ENCODE measurements at places on chromosomes 7 and 10.

DNA sequence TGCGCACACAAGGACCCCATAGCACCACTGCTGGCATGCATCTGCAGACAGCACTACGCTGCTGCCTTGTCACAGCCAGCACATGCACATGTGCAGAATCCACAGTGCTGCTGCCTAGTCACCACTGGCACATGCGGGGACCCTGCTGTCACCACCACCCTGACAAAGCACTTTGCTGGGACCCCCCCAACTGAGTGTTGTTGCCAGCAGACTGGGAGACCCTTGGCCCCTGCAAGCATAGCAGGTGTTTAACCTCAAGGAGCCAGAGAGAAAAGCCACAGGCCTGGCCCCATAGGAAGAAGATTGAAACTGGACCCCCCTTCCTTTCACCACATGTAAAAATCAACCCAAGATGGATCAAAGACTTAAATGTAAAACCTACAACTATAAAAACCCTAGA is 211.2 kb downstream of the ITGB1 start:
- no peak for DNase-seq

- no peak for DNase-seq
These were observed 3.1 kb downstream of the WDR91 start for GRCh38 chr7:135208102-135208793.

DNA sequence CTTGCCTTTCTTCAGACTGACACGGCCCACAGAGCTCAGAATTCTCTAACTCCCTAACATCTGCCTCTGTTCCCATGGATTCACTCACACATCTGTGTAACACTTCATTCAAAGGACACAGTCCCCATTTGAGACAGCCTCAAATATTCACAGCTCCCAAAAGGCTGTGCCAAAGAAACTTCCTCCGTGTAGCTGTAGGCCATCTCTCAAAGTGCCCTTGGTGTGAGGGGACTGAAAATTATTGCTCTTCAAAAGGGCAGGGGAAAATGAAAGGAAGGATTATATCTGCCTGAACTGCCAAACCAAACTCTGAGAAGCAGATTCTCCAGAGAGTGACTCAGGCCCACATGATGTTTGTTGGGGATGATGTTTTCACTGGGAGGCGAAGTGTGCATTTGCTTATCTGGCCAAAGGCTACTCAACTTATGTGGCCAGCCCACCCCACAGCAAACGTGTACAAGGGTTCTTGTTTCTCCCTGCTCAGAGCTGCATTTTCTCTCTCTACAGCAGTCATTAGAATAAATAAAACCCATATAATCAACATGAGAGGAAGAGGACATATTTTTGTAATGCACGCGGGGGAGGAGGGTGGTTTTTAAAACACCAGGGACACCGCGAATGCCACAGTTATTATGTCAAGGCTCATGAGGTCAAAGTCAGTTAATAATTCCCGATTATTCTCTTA is 302.4 kb upstream of the NFE2L3 start:
- no peak for DNase-seq

DNA sequence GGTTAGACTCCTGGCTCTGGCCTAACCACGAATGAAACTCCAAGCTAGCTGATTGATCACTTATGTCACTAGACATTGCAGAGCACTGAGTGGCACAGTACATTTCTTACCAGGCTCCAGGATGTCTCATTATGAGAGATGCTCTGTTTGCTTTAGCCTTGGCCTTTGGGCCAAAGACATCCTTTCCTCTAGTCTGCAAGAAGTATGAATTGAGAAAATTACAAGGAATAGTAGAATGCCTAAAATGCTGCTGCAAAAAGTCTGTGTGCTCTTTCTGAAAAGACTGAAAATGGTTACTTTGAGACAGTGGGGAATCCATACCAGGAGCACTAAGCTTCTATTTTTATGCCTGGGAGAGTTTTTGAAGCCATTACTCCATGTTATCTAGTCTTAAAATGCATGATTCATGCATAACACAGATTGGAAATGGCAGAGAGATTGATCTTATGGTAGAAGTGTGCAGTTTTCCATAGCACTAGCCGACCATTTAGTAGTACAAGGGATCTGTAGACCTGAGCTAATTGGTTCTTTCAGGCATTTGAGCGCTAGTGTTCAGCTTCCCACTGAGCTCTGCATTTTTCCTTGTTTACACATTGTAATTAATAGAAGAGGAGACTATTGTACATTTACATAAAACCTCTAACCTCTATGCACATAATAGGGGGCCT is 303.8 kb downstream of the PRKG1 start:
- DNase-seq: no peak

DNA sequence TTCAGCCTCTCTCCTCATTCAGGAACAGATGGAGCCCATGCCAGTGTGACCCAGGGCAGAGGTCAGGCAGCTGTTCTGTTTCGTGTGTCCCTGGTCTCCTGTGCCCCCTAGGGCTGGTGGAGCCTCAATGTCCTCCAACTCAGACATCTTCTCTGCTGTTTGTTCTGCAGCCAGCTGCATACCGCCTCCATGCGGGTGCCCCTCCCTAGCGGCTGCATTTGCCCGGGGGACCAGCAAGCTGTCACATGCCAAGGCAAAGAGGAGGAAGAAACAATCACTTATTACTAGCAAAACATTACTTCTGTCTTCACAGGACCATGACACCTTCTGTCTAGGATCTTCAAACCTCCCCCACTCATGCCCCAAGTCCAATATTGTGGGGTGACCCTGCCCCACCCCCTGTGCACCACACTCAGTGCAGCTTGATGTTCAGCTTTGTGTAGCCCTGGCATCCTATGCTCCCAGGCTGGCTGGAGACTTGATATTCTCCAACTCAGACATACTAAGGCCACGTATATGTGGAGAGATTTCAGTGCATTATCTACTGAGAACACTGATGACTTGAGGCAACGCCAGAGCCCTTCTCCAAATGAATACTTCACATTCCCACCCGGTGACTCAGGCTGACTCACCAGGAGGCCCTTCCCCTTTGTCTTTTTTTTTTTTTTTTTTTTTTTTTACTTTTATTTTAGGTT is 188.9 kb downstream of the SKIDA1 start:
- no peak for DNase-seq

DNA sequence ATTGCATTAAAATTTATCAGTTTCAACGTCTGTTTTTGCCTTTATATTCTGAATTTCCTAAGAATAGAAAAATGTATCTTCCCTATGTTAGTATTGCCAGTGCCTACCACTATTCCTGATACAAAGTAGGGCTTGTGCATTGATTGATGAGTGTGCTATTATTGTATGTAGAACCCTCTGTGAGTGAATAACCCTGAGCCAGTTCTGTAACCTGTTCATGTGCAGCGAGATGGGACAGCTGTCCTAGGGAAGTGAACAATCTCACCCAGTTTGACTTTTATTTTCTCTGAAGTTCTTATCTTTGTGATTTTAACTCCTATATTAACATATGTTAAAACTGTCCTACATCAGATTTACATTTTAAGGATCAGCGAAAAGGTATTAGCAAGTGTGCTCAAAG is 178.4 kb upstream of the ADO start:
- no peak for DNase-seq

GRCh38 chr7:36217961-36218284 is 64.9 kb downstream of the EEPD1 start:
- DNase-seq: no peak

DNA sequence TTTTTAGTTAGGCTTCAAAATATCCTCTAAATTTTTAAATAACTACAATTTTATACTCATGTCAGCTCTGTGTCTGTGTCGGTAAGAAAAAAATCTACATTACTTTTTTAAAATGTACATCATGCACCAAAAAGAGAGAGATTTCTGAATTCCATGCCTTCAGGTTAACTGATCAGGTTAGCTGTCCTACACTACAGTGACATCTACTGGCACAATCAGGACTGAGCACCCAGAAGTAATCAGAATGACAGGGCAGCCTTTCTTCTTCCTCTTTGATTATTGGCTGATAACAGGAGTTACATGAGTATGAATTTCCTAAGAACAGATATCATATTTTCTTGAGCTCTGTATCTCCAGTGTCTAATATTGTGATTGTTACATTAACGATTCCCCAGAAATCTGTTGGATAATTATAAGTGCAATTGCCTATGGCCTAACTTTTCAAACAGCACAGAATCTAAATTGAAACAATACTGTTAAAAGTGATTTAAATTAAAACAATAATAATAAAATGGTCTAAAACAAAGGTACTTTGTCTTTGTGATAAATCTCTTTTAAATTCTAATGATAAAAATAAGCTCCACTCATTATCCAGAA is 41.8 kb upstream of the HYCC1 start:
- no peak for DNase-seq

DNA sequence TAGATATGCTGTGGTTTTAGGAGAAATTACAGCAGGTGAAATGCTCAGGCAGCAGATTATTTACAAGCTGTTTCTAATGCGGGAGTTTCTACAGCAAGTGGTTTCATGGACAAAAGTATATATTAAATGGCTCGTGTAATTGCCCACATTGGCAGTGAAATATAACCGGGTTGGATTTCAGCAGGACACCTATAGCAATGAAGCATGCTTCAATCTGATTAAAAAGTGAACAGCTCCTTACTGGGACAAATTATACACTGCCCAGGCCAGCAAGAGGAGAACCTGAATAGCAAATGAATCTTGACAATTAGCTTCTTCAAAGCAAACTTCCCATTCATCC is 35.2 kb upstream of the LYZL1 start:
- DNase-seq: no peak

GRCh38 chr10:101258179-101258885 is 29.1 kb upstream of the LBX1 start:
- DNase-seq: no peak

- no peak for DNase-seq
These were observed 874 bp downstream of the GIMAP5 start for GRCh38 chr7:150738092-150738491.

DNA sequence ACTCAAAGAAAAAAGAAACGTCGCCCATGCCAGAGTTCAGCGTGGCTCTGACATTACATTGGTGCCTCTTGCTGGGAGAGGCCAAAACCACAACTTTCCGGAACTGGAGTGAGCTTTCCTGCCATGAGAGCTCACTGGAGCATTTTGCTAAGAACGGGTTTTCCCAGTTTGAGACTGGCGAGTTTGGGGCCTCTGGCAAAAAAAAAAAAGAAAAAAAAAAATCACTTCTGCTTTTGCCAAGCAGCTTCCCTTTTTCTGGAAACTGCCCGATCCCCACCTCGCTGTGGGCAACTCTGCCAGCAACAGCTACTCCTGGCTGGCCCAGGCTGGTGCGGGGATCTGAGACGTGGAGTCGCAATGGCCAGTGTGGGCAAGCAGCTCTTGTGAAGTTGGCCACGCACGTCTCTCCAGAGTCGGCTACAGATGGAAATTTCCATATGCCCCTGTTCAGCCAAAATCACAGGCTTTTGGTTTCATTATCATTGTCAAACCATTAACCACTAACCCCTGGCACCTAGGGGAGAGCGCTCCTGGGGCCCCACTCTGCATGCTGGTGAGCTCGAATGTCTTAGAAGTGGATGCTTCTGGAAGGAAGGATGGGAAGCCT is 25.7 kb downstream of the PRKAG2 start:
- no peak for DNase-seq

DNA sequence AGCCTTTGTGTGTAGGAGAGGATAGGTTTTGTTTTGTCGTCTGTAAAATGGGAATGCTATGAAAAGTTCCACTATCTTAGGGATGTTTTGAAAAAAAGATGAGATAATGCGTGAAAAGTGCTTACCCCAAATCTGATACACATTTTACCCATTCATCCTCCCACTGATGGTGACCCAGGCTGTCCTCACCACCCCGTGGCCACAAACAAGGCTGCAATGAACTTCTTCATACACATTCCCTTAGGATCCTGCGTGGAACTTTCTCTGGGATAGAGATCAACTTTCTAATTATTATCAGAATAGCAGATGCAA is 399 bp upstream of the OGDHL start:
- DNase-seq: no peak

DNA sequence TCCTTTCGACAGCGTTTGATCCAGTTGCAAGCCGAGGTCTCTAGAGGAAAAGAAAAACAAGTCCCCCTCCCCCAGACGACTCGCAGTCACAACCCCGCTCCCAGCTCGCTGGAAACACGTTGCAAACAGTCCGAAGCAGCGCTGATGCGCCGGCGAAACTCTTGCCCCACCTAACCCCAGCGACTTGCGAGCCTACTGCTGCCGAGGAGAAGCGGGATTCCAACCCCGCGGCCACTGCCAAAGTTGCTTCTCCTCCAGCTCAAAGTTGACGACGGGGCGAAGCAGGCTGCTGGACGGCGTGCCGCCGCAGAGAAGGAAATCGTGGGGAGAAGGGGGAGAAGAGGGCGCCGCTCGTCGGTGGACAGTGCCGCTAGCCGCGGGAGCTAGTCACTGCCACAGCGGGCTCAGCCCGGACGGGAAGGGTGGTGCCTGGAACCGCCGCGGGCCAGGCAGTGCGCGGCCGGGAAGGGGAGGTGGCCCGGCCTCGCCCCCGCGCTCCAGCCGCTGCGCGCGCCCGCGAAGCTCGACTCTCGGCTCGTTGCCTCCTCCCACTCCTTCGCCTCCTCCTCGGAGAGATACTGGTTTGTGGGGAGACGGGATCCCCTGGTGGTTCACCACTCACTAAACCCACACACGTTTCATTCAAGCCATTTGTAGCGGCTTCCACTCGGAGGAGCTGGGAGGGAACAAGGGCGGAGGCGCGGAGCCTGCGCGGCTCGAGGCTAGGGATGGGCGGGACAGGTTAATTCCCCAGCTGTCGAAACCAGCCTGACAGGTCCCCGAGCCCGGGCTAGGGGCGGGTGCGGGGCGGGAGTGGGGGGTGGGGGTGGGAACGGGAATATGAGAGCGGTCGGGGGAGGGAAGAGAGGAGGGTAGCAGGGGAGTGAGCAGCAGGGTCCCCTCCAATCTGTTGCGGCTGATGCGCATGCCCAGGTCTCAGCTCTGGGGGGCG is at the start of gene GPR37:
TSS of gene GPR37 (minus strand) at position 392 of the 952 bp plus-strand sequence. CDS start 816 bp downstream, outside the sequence.
- peak; percentile 36 for DNase-seq

DNA sequence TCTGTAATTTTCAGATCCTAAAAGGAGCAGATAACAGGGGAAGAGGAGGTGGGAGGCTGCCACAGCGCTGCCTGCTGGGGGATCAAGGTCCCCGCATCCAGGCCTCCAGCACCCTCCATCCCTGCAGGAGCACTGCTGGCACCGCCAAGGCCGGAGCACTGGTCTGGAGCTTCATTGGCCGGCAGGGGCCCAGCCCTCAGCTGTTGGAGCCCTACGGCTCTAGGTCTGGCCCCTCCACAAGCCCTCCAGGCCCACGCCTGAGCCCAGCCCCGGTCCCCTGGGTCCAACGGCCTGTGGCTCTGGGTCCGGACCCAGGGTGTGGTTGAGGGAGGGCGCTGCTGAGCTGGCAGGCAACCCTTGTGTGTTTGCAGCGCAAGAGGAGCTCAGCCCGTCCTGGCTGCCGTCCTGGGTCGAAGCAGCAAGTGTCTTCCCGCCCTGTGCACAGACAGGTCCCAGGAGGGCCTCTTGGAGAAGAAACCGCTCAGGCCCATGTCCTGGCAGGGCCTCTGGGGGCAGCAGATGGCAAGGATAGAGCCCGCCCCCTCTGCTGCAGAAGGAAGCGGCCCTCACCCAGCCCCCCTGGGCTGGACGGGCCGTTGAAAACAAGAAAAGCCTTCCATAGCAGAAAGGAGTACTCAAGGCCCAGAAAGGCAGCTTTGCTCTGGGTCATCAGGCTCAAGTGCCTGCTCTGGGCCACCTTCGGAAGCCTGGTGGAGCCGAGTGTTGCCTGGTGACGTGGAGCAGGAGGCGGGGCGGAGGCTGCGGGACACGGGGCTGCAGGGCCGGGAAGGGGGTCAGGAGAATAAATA is 54.3 kb upstream of the TNRC18 start:
- DNase-seq: peak; percentile 31

GRCh38 chr7:116906391-116906790 is 44.0 kb downstream of the CAPZA2 start:
- DNase-seq: no peak
